Parietal lobe (tissue), 2 donors: ENCODE measurements at places on chromosomes 6 and 20. TPM values are rescaled to one million over a fixed set of nuclear protein-coding genes. Genes with fewer than 3 reads are reported as not detected.

The GINS1 gene
- total RNA-seq, result 6.9 TPM

The SYCP2 gene
- 5.3 TPM for total RNA-seq

The VGLL2 gene
- total RNA-seq, result not detected

The CST2 gene
- total RNA-seq, result not detected

The KIAA0408 gene
- 120 TPM for total RNA-seq

The FAM162B gene
- 1.3 TPM for total RNA-seq

The KLC4 gene
- 44.4 TPM for total RNA-seq

The AVP gene
- total RNA-seq, result not detected

The SIRPA gene
- total RNA-seq, result 5.6 TPM

The TTLL9 gene
- 4.4 TPM for total RNA-seq

The NRSN1 gene
- total RNA-seq, result 31.6 TPM

The NKAIN2 gene
- total RNA-seq, result 133 TPM

The DLL1 gene
- total RNA-seq, result 18.2 TPM

The NHLRC1 gene
- total RNA-seq, result 3.1 TPM

The ARFGEF3 gene
- total RNA-seq, result 84.8 TPM

The RGS17 gene
- total RNA-seq, result 82.6 TPM

The PREX1 gene
- total RNA-seq, result 45.7 TPM

The TCP11 gene
- 0.63 TPM for total RNA-seq

The FKBP1C gene
- 0.94 TPM for total RNA-seq

The DEF6 gene
- total RNA-seq, result 1.6 TPM

The RMND1 gene
- 36.9 TPM for total RNA-seq

The SIRPB1 gene
- 1.3 TPM for total RNA-seq

The ACTL10 gene
- 1.6 TPM for total RNA-seq

The CD164 gene
- 43.8 TPM for total RNA-seq

The TTBK1 gene
- 26.3 TPM for total RNA-seq

The PKIG gene
- 23.2 TPM for total RNA-seq

The C6orf132 gene
- under 0.01 TPM for total RNA-seq

The BLOC1S5 gene
- total RNA-seq, result 19.7 TPM

The OOEP gene
- total RNA-seq, result not detected

The UST gene
- 29.4 TPM for total RNA-seq

The EDEM2 gene
- total RNA-seq, result 8.1 TPM

The SLC13A3 gene
- total RNA-seq, result 13.1 TPM

The PPP1R14C gene
- 35.1 TPM for total RNA-seq

The NFS1 gene
- total RNA-seq, result 39.4 TPM

The GGTLC1 gene
- total RNA-seq, result not detected

The HSPA12B gene
- 3.4 TPM for total RNA-seq

The APCDD1L gene
- total RNA-seq, result not detected

The ETV7 gene
- total RNA-seq, result not detected
